ENCODE measurements at places on chromosomes 6 and 20.

- DNase-seq = peak; percentile 96
Measured at GRCh38 chr20:53939572-53940359, 130.6 kb downstream of the BCAS1 start.

GRCh38 chr20:1335961-1336698, 7.2 kb upstream of the SDCBP2 start:
- DNase-seq = no peak

DNA sequence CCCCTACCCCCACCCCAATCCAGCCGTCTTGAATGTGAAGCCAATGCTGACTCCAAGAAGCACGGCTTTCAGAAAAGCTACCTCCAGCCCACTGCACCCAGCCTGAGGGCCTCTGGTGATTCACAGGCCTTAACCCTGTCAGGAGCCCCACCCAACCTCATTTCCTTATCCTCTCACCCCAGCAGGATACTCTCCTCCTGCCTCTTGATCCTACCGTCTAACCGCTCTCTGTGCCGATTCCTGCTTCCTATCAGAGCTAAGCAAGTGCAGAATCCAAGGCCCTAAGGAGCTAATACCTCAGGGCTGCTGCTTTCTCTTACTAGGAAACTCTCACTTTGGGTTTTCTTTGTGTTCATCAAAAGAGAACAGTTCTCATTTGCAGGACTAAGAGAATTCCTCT, 47.2 kb downstream of the TRERF1 start:
- DNase-seq = no peak

DNA sequence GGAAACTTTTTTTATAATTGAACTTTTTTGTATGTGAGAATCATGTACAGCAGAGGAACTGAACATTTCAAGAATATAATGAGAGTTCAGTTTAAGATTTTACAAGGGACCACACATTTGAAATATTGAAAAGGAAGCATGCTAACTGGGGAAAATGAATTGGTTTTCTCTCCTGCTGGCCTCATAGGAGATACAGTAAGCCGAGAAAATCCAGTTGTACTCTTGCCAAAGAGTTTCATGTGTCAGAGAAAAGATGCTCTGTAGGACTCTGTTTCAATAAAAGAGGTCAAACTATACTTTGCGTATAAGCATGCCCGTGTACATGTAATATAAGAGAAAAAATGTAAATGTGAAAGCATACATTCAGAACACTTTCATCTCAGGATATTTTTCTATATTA, 393.5 kb upstream of the NRSN1 start:
- no peak for DNase-seq

DNA sequence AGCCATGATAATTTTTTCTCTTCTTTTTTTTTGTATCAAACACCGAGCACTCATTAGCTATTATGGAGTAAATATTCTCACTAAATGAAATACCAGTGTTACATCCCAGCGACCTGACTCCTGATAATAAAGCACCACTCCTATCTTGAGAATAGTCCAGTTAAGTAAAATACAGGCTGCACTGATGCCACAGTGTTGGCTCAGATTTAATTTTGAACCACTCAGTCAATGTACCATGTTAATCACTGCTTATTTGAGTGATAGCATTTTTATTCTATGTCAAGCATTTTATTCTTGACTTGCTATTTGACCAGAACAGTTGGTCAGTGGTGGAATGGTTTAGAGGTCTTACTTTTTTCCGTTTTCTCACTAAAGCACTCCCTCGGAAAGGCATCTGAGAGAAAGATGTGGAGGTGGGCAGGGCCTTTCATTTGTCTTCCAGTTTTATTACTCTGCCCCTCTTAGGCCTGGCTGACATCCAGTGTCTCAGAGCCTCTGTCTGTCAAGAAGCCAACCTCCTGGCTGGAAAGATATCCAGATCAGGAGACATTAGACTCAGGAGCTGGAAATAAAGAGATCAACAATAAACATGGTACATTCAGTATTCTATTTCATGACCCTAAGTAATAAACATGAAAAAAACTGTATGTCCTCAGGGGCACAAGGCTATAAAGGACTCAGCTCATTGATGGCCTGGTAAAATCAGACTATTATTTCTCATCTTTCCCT, 457.8 kb downstream of the EPM2A start:
- DNase-seq = no peak

DNA sequence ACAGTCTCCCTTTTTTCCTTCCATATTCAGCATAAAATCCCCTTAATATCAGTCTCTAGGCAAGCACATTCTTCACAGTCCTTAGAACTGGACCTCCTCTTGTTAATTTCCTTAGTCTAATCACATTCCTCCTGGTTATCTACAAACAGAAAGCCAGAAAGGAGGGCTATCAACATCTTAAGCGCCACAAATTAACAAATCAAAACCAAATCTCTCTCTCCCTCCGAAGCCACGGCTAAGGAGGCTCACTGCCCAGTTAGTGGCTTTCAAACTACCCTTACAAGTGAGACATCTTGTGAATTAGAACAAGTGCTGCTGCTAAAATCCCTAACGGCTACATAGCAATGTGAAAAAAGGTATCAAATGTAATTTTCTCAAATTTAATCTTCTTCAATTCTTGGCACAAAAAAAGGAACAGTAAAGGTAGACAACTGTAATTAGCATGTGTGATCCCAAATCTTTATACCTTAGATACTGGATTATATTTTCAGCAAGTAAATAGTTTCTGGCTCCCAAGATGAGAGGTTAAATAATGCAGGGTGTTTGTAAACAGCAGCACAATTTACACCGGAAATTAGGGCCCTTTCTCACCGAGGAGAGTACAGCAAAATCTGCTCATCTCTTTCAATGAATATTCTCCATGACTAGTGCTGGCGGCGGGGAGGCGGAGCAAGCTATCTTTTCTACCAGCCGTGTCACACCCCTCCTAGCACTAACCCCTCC, 1.4 kb upstream of the TRIM39 start:
- no peak for DNase-seq

- DNase-seq = no peak
Measured at GRCh38 chr6:107699697-107700325, 124.3 kb downstream of the SCML4 start.

DNA sequence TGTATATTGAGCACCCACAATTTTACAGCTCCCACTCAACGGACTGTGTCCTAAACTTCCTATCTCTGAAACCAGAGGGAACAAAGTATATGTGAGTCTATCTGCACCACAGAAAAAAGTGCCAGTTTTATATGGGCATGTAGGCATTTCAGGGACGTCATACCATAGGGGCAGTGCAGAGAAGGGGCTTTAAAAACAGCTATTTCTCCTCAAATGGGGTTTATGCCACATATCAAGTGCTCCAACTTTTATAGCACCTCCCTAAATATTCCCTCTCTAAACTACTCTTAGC, 28.9 kb upstream of the ASF1A start:
- DNase-seq = no peak

- no peak for DNase-seq
Measured at GRCh38 chr20:19947611-19948264, 69.4 kb upstream of the NAA20 start.

GRCh38 chr6:13762611-13763441, 51.2 kb upstream of the RANBP9 start:
- DNase-seq = no peak

DNA sequence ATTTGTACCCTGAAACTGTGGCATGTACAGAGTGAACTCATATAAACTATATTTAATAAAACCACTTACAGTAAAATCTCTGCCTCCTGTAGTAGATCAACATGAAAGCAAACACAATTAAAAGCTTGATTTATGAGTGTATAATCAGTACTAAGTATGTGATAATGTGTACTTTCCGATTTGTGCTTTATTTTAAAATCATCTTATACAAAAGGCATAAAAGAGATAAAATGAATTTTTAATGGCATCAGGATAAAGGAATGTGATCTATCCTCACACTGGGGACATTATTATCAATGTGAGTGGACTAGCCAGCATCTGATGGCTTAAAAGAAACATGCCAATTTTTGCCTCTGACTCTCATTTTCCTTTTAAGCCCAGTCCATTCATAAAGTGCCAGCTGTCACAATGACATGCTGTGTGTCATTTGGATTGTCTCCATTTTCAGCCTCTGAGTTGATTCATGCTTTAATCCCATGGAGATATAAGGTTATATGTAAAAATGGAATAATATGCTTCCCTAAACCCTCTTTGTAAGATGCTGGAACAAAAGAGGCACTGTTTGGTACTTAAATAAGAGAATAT, 831.6 kb upstream of the EYS start:
- no peak for DNase-seq

GRCh38 chr6:138339024-138339423, 38.7 kb upstream of the SMIM28 start:
- no peak for DNase-seq

GRCh38 chr6:151101161-151101815, 138.5 kb upstream of the AKAP12 start:
- DNase-seq = no peak

GRCh38 chr6:135853227-135853626, 1.7 kb downstream of the PDE7B start:
- DNase-seq = no peak

DNA sequence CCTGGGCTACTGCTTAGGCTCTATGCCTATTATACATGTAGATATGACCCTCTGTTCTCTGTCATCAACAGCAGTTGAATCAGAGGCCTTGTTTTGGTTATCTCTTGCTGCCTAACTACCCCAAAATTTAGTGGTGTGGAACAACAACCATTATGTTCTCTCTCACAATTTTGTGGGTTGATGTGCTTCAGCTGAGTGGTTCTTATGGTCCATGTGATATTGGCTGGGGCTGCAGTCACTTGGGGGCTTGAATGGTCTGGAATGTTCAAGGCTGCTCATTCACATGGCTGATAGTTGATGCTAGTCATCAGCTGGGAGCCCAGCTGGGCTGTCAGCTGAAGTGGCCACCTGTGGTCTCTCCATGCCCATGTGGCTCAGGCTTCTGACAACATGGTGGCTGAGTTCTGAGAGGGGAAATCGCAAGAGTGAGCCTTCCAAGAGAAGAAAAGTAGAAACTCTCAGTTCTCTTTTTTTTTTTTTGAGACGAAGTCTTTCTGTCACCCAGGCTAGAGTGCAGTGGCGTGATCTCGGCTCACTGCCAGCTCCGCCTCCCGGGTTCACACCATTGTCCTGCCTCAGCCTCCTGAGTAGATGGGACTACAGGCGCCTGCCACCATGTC, 47.8 kb downstream of the SHLD1 start:
- DNase-seq = no peak

Data from adrenal gland (tissue), 19 donors.